Motor neuron (in vitro differentiated cells): ENCODE measurements at places on chromosomes 12 and 14. TPM values are rescaled to one million over a fixed set of nuclear protein-coding genes. Genes with fewer than 3 reads are reported as not detected.

- no peak for ATAC-seq
Measured at GRCh38 chr14:33480071-33480886, 470.6 kb downstream of the EGLN3 start.

The NFATC4 gene
- 175 and 225 TPM in 2 replicates for total RNA-seq

DNA sequence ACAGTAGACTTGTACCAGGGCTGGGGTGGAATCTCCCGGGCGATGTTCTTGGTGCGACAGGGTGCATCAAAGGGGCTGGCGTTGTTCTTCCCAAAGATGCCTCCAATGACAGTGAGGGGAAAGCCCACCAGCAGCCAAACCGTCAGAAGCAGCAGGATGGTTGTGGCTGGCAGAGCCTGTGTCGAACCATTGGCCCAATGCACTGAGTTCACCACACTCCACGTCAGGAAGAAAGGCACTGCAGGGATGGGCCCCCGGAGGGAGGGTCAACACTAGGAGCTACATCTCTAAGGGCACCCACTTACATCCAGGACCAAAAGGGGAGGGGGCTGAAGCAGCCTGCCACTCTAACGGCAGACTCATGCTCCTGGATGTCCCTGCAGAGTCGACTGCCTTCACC is 1.8 kb upstream of the IPO4 start:
- ATAC-seq: no peak

GRCh38 chr12:105403095-105403494 is 72.6 kb downstream of the C12orf75 start:
- ATAC-seq: no peak

GRCh38 chr12:57088354-57089270 is at the start of gene NAB2:
Gene NAB2 (plus strand): TSS chr12:57089114. CDS start chr12:57089272, 158 bp downstream.
- peak; percentile 72 for ATAC-seq

- no peak for ATAC-seq
Measured at GRCh38 chr12:111398530-111398929, 7.2 kb upstream of the SH2B3 start.

The POTEG gene
- total RNA-seq: 0.77 TPM in 1 of 2 replicates, not detected in the other

GRCh38 chr14:57391517-57392195 is 1.3 kb downstream of the NAA30 start:
- ATAC-seq: no peak

GRCh38 chr12:89521364-89522223 is 3.0 kb downstream of the GALNT4 start:
- ATAC-seq: no peak

- ATAC-seq: peak; percentile 81
Measured at GRCh38 chr12:108090932-108091678, 38.0 kb upstream of the WSCD2 start.

DNA sequence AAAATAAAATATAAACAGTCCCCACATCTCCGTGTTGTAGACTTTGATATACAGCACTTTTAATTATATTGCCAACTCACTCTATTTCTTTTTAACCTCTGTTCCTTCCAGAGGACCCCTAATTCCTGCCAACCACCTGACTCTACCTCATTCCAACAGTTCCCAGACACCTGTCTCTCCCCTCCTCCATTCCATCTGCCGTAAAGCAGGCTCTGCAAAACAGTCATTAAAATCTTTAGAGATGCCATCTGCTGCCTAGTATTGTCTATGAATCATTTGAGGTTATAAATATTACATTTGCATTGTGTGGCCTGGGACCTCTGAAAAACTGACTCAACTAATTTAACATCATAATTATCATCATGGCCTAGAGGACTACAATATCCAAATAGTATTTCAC is 148.8 kb upstream of the DCN start:
- ATAC-seq: no peak

DNA sequence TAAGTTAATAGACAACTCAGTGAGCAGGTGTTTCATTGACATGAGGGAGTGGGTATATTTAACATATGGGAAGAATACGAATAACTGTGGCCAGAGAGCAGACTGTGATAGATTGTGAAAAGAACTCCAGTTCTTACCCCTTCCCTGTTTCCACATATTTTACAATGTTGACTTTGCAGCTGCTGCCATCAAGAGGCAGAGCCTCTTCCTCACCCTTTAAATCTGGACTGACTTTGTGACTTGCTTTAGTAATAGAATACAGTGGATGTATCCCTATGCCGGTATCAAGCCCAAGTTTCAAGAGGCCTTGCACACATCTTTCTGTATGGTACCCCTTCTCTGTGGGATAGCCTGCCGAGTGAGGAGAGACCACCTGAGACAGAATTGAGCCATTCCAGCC is 356.7 kb downstream of the ETNK1 start:
- ATAC-seq: no peak

- ATAC-seq: peak; percentile 46
Measured at GRCh38 chr12:49043856-49044258, 16.7 kb downstream of the KMT2D start.

DNA sequence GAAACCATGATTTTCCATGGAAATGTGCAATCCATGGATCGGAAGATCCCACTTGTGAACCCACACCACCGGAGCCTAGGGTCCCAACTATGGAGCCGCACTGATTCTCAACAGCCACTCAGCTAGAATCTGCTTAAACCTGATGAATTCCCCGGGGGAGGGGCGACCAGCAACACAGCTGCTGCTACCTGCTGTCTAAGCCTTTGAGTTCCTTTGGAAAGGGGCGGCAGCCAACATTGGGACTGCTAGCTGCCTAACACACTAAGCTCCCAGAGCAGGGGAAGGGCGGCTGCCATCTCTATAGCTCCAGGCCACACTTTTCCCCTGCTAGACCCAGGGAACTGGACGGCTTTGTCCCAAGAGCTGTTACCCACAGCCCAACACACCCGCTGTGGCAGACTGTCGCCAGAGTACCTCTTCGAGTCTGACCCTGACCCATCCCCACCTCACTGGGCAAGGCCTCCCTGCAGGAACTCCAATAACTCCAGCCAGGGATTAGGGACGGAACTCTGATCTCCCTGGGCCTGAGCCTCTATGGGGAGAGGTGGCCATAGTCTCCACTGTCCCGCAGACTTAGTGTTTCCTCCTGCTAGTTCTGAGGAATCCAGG is 205.8 kb upstream of the SLC16A7 start:
- no peak for ATAC-seq
